ENCODE measurements at places on chromosomes 2 and 18.

GRCh38 chr2:230723363-230723762 lies 10.7 kb downstream of the CAB39 start:
- DNase-seq, result no peak

- no peak for DNase-seq
Observed at GRCh38 chr2:56534321-56534720, 350.5 kb downstream of the CCDC85A start.

- no peak for DNase-seq
Observed at GRCh38 chr18:76351961-76352581, 143.0 kb downstream of the ZNF516 start.

GRCh38 chr2:47359375-47359868 lies 43.5 kb upstream of the MSH2 start:
- DNase-seq, result no peak

DNA sequence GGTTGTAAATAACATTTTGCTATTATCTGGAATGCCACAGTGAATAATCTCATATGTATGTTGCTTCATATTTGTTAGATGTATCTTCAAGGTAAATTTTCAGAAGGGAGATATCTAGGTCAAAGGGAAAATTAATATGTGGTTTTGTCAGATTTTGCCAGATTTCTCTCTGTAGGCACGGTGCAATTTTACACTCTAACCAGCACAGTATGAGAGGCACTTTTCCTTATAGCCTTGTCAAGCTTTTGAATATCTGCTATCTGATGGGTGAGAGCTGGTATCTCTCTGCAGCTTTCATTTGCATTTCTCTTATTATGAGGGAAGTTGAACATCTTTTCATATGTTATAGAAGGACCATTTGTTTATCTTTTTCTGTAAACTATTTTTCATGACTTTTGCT lies 175.7 kb upstream of the PGAP1 start:
- no peak for DNase-seq

- peak; percentile 39 for DNase-seq
Observed at GRCh38 chr2:127052057-127052770, 54.7 kb downstream of the BIN1 start.

DNA sequence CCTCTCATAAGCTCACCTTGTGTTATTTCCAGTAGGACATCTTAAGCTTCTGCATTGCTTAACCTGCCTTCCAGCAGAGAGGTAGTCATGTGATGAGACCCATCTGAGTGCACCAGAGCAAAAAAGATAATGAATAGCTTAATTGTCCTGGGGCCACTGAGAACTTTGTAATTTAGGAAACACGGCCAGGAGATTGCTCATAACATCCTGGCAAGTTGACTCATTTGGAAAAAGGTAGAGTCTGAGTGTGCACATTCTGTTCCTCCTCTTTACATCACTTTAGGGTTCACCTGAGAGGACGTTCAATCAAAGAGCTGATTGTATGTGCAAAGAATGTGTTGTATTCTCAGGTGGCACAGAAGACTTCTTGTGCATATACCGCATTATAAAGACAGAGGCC lies 830.2 kb upstream of the SOX11 start:
- DNase-seq, result no peak

GRCh38 chr2:74724496-74724895 lies 70.4 kb downstream of the SEMA4F start:
- DNase-seq, result no peak

- no peak for DNase-seq
Observed at GRCh38 chr2:37388074-37388473, 43.6 kb downstream of the QPCT start.

DNA sequence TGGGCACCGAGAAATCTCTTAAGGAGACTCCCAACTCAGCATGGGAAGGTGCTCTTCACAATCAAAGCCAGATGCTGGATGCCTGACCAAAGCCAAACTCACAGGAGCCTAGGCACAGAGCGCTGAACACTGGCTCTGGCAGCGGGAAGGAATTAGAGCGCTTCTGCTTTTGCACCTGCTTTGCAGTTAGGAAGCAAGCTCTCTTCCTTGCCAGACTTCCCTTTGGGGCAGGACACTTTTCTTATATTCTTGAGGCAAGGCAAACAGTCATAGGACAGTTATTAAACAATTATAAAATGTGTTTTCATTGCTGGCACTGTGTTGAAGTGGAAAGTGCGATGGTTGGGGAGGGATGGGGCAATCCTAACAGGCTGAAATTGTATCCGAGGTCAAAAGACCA lies 79.6 kb upstream of the DNMT3A start:
- DNase-seq, result no peak

- no peak for DNase-seq
Observed at GRCh38 chr18:3728704-3729437, 278.9 kb downstream of the TGIF1 start.

DNA sequence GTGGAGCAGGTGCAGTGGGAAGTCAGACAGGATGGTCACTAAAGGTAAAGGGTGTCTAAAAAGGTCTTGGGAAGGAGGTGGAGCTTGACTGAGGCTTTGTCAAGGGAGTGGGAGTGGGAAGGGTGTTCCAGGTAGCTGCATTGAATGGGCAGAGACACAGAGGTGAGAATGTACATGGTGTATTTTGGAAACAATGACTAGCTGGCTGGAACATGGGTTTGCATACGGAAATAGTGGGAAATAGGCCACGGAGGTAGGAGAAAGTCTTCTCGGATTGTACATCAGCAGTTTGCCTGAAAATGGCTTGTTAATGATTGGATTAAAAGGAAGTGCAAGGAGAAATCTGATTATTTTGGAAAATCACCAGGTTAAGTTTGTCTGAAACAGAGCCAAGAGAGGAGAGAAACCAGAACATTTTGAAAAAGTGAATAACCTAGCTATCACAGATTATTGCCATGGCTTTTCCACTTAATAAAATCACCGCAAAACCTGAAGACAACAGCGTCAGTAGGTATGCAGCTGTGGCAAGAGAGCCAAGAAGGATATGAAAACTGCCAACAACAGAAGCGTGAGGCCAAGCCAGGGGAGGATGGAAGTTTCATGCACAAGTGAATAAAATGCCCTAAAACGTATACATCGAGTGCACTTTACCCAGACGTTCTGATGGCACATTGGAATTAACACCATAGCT lies 13.9 kb downstream of the PAX8 start:
- DNase-seq, result no peak

DNA sequence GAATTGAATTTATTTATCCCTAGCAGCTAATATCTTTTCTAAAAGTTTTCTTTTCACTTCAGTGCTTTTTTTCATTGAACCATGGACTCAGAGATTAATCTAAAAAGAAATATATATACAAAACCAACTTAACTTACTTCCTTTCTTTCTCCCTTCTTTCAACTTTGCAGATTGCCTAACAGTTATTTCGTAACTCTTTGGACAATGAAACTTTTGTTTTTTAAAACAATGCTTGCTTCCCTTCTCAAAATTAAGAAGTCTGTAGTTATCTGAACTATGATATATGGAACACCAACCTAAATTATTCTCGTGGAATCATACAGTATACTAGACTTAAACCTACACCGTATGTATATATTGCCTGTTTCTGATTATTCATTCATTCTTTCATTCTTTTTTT lies 62.9 kb downstream of the MIB1 start:
- no peak for DNase-seq

DNA sequence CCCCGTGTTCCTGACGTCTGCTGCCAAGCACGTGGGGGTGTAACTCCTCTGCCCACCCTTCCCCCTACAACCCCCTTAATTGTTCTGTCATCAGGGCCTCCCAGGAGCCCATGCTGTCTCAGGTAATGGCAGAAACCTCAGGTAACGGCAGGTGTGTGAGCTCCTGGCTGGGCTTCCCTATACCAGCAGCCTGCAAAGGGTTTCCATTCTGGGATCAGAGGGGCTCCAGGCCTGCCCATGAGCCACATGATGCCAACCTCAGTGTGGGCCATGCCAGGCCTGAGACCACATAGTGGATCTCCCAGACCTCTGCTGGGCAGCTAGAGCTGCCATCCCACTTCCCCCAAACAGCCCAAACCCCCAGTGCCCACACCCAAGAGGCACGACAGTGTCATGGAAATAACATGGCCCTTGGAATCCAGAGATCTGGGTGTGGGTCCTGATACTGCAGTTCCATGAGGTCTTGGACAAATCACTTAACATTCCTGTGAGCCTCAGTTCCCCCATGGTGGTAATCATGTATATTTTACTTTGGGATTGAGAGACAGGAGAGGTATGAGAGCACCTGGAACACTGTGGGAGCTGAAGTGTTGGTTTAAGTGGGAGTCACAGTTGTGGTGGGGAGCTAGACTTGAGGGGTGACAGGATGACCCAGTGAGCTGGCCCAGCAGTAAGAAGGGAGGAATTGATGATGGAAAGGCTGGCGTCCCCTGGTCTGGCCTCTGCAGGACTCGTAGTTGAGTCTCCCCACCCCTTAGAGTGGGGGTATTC lies 59.6 kb downstream of the ATOH8 start:
- no peak for DNase-seq

DNA sequence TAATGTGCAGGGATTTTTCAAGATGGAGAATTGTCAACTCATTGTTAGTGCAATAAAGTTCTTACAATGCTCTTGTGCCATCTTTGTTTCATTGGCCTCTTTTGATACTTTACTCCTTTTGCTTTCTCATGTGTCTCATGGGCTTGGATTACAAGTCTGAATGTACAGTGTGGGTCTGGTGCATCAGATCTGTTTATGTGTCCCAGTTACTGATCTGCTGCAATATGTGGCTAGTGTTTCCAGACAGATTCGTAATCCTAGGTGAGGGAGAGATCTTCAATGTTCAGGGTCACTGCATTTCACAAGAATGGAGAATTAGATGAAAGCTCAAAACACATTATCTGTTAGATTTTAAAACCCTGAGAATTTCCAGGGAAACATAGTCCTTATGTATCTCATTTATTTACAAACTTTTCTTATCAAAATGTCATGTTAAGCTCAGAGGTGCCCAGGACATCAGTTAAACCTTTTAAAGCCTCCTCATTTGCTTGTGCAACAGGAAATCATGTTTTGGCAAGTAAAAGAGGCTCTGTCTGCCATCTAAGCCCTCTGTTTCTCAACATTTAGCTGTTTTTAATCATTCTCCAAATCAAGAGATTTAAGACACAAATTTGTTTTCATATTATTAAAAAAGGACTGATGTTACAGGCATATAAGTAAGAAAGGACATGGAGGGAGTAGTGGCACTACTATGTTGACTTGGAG lies 108.1 kb downstream of the NUP35 start:
- no peak for DNase-seq

- DNase-seq, result no peak
Observed at GRCh38 chr2:29382486-29382885, 267.3 kb downstream of the CLIP4 start.

- DNase-seq, result peak; percentile 17
Observed at GRCh38 chr2:73896362-73897239, 3.8 kb downstream of the ACTG2 start.

GRCh38 chr2:8433390-8433789 lies 248.5 kb upstream of the ID2 start:
- no peak for DNase-seq

- no peak for DNase-seq
Observed at GRCh38 chr18:45626330-45627203, 11.3 kb downstream of the SLC14A2 start.
